Activated T-cell treated with anti-CD3 and anti-CD28 coated beads, Interleukin-2, amount 50 U/mL, for 1 hour (primary cell): ENCODE measurements at places on chromosomes 16 and 17.
A peak's percentile ranks its signal among the peaks of the same experiment; 100 is the strongest.

- DNase-seq, result no peak
These were observed 114.0 kb downstream of the FTO start for GRCh38 chr16:53817812-53818550.

DNA sequence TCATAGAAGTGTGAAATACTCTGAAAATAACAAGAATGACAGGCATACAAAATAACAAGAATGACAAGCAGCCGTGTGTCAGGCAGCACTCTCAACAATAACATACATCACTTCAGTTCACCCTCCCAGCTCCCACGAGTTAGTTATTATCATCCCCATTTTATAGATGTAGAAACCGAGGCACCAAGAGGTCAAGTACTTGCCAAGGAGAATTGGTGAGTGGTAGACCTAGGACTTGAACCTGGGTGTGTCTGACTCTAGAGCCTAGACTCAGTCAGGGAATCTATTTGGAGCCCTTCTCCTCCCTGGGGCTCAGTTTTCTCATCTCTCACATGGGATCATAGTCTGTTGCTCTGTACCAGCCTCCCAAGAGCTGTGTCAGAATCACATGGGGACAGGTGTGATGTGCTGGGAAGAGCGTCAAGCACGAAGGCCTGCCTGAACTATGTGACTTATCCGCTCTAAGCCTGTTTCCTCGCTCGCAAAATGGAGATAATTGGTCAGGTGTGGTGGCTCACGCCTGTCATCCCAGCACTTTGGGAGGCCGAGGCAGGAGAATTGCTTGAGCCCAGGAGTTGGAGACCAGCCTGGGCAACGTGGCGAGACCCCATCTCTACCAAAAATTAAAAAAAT lies 19.4 kb upstream of the PHOSPHO1 start:
- no peak for DNase-seq

- no peak for DNase-seq
These were observed 525.8 kb upstream of the GOT2 start for GRCh38 chr16:59259950-59260319.

DNA sequence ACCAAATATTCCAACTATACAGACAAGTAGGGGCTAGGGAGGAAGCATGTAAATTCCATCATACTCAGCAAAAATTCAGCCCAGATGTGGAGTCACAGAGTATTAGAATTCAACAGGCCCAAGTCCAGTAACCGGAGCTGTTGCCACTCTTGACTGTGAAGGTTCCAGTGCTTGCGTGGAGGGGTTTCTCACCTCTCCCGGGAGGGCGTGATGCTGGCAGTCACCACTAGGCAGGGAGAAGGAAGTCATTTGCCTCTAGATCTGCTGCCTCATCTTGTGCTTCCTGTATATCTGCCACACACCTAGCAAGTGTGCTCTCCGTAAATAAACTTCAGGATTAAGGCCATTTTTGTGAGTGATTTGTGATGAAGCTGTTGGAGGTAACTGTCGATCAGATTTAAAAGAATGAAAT lies 1.0 kb upstream of the CKLF start:
- peak; percentile 60 for DNase-seq

- no peak for DNase-seq
These were observed 60.7 kb downstream of the OR1D5 start for GRCh38 chr17:3002538-3003295.

DNA sequence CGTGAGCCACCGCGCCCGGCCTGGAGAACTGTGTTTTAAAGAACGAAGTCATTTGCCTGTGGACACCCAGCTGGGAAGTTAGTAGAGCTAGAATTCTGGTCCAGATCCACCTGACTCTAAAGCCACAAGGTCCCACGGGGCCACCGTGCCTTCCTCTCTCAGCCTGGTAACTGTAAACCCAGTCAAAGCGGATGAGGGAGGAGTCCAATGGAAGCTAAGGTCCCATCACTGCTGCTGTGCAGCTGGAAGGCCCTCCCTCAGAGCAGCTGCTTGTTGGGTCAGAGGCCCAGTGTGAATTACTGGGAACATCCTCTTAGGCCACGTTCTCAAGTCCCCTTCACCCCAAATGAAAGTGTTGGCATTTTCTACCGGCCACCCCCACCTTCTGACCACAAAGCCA lies 48.8 kb upstream of the CACNG5 start:
- no peak for DNase-seq
